ENCODE measurements at places on chromosomes 3 and 15.

DNA sequence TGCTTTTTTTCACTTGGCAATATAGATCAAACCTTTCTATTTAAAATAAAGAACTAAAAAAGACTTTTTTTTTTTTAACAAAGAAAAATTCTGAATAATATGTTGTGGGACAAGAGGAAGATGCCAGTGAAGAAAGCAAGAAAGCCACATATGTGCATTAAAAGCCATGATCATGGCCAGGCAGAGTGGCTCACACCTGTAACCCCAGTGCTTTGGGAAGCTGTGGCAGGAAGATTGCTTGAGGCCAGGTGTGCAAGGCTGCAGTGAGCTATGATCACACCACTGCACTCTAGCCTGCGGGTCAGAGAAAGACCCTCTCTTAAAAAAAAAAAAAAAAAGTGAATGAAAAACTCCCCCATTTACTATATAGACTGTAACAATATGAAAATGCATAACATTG lies 23.9 kb downstream of the C2CD4B start:
- DNase-seq = no peak

- DNase-seq = no peak
Measured at GRCh38 chr3:153767601-153768560, 353.3 kb upstream of the ARHGEF26 start.

GRCh38 chr3:100402256-100402655 lies 917 bp downstream of the LNP1 start:
- DNase-seq = peak; percentile 89

DNA sequence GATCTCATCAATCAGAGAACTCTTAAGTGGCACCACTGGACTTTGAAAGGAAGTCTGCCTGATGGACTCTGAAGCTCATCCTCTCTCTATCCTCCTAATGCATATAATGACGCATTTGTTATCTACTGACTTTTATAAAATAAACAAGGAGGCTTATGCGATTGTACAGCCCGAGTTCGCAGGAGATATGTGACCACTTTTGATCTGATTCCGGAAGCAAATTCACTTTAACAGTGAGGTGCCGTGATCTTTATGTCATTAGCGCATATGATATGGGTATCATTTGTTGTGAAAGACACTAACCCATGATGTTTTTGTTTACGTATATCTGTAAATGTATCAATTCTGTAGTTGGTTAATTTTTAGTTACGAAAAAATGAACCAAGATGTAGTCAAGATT lies 427 bp upstream of the RNF111 start:
- DNase-seq = no peak

DNA sequence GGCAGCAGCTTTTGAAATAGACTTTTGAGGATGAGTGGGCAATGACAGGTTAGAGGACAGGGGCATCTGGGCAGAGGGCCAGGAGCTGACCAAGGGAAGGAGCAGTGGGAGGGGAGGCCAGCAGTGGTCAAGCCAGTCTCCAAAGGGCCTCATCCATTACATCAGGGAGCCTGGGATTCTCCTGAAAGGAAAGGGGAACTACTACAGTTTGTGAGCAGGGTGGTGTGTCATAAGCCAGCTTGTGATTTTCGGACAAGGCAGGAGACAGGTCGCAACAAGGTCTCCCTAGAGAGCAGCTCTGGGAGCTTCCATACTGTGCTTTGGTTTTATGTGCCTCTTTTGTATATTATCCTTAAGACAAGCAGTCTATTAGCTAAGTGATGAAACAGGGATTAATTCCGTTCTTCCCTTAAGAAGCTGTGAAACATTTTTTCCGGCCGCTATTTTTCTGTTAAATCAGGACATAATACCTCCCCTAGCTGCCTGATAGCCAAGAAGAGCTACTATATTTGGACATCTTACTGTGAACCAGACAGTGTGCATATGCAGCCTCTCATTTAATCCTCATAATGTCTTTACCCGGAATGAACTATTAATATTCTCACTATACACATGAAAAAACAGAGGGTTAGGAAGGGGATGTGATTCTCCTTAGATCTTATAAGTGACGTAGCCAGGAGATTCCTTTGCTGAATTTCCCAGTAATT lies 46.4 kb downstream of the C2CD4B start:
- DNase-seq = no peak

- no peak for DNase-seq
Measured at GRCh38 chr15:69046781-69047180, 32.3 kb downstream of the NOX5 start.

DNA sequence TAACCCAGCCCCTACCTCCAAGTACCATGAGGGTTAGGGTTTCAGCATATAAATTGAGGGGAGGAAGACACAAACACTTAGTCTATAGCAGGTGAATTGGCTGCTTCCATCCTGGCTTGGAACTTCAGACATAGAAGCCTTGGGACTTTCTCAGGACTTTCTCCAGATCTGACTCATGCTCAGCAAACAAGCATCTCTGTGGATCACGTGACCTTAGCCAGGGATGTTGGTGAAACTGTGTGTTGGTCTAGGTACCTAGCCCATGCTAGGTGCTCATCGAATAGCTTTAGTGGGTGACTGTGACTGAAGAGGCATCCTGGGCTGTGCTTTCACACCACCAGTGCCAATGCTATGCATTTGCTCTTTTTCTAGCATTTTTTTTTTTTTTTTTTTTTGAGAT lies 58.9 kb downstream of the CD47 start:
- DNase-seq = no peak

DNA sequence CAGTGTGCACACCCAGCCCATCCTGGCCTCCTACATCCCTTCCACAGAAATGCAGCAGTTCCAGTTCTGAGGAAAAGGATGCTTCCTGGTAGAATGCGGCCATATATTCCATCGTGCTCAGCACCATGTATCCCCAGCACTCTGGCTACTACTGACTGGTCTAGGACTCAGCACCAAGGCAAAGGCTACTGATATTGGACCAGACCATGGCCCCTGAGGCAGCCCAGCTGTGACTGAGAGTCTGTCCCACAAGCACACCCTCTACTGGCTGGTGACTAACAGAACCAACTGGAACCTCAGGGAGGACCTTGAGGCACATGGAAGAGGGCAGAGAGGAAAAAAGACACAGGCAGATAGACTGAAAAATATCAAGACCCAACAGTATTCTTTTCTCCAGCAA lies 30.0 kb downstream of the TARS3 start:
- no peak for DNase-seq

- DNase-seq = no peak
Measured at GRCh38 chr3:161950318-161950868, 453.8 kb downstream of the OTOL1 start.

DNA sequence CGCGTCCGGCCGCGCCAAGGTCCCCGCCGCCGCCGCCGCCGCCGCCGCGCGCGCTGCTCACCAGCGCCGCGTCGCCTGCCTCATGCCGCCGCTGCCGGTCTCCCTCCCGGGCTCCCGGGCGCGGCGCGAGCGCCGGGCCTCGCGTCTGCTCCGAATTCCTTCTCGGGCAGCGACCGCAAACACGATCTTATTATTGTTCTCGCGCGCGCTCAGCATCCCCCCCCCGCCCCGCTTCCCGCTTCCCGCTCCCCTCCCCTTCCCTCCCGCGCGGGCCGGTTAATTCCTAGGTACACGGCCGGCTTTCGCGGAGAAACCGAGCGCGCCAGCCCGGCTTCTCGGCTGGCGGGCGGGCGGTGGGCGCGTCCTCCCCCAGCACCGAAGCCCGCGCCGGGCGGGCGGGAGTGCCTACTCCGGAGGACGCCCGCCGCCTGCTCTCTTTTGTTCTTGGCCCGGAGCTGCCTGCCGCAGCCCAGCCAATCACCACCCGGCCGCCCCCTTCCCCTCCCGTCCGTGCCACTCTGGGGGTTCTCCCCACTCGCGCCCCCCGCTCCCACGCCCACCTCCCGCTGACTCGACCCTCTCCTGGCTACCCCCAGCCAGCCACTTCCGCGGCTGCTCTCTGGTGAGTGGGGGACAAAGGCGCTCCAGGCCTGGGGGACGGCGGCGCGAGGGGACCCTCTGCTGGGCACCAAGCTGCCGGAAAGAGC lies at the start of gene HDGFL3:
Gene HDGFL3, minus strand, starts transcription at position 164 of the 707 bp plus-strand sequence. CDS start 409 bp downstream, outside the sequence.
- peak; percentile 89 for DNase-seq

- no peak for DNase-seq
Measured at GRCh38 chr3:69357196-69357595, 28.7 kb downstream of the FRMD4B start.

DNA sequence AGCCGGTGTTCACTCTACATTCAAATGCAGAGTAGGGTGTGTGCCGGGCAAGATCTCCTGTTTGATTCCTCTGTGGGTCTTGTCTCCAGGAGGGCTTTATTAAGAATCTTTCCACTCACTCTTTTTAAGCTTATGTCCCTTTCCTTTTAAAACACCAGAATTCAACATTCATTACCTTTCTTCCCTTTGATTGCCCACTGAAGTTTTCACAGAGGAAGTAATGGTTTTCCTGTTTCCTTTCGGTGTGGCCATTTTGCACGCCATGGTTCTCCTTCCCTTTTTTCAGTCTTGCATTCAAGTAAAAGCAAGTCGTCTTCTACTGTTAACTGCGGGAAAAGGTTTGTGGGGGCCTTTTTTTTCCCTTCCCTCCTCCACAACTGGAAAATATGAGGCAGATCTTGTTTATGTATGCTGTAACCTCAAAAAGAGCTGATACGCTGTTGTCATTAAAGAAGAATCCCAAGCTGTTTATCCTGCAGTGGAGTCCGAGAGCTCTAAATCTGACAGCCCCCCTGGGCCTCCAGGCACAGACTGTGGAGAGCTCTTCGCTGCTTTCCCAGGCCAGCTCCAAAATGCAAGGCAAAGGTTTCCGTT lies 40.5 kb downstream of the FILIP1L start:
- peak; percentile 96 for DNase-seq

DNA sequence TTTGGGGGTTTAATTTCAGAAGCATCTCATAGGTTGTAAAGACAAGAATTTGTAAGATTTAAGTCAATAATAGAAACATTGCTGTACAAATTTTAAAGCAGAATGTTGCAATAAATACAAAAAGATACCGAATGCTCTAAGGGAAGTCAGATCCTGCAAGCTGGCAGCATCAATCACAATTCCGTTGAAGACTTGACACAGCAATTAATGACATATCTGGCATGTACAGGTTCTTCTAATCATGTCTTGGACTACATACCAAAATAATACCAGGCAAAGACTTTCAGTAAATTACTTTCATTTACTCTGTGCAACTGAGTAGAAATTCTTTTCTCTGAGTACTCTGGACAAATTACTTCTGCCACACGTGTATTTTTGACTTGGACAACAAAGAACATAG lies 54.0 kb upstream of the CDIN1 start:
- DNase-seq = no peak

DNA sequence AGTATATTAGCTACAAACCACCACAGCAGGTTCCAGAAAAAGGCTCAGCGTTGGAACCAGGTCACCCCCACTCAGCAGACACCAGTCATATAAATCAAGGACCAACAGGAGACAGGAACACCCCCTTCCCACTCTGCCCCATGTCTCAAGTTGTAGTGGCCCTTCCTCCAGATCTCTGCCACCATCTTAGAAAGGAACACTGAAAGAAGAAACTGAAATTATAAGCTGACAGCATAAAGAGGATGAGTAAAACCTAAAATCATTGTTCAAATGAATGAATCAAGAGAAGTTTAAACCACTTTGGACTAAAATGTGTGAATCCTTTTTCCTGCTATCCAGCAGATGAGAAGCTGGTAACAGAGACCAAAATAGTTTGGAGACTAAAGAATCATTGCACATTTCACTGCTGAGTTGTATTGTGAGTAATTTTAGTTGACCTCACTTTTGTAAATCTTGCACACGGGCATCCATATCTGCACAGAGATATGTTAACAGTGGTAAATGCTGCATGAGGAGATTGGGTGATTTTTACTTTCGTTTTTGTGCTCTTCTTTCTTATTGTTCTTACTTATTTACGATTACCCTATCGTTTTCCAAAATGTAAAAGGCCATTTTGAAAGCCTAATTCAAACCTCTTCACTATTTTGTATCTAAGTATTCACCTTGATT lies 19.8 kb downstream of the CCR3 start:
- DNase-seq = no peak

GRCh38 chr15:97210277-97210676 lies 750.2 kb upstream of the ARRDC4 start:
- DNase-seq = no peak

- DNase-seq = no peak
Measured at GRCh38 chr3:172247525-172248274, 200.6 kb downstream of the GHSR start.

DNA sequence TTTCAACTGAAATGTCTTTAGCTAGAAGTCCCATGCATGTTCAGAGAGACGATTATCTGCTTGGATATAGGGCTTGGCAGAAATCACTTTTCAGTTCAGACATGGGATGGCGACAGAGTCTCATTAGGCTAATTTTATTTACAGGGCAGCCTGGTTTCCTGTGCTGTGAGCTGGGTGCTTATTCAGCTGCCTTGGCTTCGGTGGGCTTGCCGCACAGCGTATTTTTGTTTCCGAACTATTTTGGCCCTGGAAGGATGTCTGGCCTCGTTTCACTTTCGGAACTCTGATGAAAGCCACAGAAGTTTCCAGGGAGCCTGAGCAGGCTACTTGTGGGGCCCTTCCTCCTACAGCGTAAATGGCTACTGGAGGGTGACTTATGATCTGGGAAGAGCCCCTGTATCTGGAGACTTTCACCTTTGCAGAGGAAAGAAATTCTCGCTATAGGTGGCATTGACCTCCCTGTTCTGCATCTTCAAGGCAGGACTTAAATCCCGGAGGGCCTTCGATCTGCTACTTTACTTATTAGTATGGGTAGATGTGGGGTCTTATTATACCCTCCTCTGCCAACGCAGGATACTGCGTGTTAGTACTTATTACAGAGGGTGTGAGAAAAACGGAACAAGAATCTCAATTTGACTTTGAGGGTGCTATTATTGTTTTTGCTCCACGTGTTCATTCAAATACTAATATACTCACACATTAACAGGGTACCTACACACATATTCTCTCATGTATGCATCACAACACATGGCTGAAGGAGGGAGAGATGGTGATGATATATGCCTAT lies 364.0 kb upstream of the RBMS3 start:
- DNase-seq = peak; percentile 93

- no peak for DNase-seq
Measured at GRCh38 chr3:112061152-112061551, 25.0 kb upstream of the C3orf52 start.

DNA sequence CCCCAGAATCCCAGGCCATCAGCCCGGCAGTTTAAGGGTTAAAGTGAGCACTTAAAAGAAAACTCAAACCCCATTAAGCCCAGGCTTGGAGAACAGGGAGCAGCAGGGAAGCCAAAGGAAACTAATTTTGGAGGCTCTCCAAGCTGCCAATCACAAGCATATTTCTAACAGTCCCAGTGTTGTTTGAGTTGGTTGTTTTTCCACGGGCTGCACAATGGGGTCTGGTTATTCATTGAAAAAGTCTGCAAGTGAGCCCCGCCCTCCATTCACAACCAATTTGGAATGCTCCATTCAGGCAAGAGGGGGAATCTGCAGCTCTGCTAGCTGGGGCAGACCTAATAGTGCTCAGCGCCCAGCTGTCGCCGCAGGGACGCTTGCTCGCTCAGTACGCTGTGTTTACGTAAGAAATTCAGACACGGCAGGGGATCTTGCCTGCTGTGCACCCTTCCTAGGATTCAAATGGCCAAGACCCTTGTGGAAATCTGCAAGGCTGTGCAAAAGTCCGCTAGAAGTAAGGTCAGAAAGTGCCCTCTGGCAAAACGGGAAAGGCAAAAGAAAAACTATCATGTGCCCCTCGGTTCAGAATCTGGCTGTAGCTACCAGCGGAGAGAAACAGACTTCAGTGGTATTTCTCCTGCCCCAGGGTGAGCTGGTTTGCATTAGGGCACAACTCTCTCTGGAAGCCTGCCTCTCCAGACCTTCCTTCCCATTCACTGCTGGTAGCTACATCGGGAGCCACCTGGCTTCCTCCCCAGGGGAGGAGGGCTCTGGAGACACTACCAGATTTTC lies 11.0 kb downstream of the ETV5 start:
- peak; percentile 95 for DNase-seq

Data from muscle of leg (tissue), 16 donors.